ENCODE measurements at places on chromosomes 5 and 9.
A peak's percentile ranks its signal among the peaks of the same experiment; 100 is the strongest.

DNA sequence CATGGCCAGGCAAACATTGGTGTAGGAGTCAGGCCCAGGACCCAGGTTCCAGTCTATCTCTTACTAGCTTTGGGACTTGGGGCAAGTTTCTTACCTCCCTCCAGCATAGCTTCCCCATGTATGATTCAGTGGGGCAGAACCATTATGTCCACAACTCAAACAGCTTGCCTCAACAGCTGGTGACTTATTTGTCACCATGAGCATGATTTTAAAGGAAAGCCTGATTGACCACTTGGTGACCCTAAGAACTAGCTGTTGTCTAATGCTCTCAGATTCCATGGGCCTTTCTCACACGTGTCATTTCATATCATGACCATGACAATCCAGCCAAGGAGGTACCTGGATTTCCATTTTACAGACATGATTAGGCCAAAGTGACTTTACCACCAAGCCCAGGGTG lies 126.4 kb downstream of the TTLL11 start:
- DNase-seq, result no peak

DNA sequence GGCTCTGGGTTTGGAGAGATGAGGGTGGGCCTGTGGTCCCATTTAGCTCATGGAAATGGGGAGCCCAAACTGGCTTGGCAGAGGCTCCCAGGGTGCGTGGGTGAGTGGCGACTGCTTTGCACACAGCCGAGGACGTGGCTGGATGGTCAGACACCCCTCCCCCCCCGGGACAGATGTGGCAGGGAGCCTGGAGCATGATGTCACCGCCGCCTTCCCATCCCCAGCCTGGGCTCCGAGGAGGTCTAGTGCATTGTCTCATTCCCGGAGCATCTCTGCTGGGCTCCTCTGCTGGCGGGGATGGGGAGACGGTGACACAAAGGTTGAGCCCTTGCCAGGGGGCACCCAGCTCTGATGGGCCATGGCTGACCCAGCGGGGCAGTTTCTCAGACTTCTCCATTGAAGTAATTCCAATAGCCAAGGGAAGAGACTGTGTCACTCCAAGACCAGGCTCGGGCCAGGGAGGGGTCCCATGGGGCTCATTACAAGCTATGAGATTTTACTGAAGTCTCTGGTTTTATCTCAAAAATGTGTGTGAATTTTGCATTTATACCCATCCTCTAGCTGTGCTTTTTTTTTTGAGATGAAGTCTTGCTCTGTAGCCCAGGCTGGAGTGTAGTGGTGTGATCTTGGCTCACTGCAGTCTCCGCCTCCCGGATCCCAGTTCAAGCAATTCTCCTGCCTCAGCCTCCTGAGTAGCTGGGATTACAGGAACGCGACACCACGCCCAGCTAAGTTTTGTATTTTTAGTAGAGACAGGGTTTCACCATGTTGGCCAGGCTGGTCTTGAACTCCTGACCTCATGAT lies 36.1 kb downstream of the HMCN2 start:
- no peak for DNase-seq

DNA sequence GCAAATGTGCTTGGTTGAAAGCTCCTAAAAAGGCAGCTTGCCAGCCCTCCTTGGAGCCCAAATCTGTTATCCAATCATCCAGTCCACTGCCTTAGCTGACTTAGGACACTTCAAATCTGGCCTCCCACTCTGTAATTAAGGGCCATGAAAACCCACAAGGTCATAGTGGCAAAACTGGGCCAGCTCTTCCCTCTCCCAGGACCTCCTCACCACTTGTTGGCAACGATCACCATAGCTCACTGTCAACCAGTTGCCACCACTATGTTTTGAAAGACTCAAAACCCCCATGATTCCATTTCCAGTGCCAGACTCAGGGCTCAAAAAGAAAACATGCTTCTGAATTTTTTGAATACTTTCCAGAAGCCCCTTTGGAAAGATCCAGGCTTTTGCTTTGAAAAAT lies 107.5 kb downstream of the NREP start:
- DNase-seq, result no peak

DNA sequence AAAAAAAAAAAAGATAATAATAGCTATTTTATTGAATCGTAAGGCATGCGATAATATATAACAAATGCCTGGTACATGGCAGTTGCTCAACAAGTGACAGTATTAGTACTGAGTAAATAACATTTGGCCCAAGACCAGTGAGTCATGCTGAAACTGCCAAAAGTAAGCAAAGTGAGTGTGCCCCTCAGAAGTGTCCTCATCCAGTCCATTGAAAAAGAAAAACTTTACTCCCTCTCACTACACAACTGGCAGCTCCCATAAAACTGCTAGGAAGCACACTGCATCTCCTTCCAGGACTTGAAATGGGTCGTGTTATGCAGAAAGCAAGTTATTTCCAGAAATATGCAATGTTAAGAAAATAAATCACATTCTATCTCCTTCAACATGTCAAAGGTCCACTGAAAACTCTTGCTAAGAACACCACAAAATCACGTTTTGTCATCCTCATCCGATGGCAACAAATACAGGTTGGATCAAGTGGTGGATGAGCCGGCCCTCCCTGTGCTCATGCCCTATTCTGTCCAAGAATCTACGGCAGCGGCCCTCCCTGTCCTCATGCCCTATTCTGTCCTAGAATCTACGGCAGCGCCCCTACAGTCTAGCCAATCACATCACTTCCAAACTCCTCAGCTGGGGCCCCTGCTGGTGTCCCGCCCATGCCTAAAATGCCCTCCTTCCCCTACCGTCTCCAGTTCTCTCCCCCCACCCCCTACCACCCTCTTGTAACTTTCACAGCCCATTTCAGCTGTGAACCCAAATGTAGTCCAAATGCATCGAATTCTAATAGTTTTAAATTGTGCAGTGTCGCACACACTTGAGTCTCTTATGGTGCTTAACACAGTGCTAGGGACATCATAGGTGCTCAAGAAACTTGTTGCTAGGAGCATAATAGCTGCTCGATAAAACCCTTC lies 12.5 kb downstream of the PTCH1 start:
- DNase-seq, result no peak

- DNase-seq, result no peak
Measured at GRCh38 chr5:158897444-158898160, 202.1 kb downstream of the EBF1 start.

DNA sequence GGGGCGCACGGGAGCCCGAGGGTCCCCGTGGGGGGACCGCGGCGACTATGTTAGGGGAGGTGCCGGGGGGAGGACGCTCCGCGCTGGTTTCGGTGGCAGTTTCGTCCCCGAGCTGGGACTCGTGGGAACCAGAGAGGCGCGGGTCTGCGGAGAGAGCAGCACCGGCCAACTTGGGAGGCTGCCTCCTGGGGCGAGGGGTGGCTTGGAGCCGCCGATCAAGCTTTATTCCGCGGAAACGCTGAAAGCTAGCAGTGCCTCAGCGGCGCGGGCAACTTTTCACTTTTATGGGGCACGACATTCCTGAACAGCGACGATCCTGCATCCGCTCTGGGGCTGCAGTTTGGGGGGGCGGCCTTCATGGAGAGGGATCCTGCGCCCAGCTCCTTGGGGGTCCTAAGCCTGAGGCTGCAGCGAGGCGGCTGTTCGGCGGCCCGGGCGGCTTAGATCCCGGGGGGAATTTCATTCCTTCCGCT lies 369 bp downstream of the OCLN start:
- peak; percentile 13 for DNase-seq
